ENCODE measurements at places on chromosomes 4 and X.

DNA sequence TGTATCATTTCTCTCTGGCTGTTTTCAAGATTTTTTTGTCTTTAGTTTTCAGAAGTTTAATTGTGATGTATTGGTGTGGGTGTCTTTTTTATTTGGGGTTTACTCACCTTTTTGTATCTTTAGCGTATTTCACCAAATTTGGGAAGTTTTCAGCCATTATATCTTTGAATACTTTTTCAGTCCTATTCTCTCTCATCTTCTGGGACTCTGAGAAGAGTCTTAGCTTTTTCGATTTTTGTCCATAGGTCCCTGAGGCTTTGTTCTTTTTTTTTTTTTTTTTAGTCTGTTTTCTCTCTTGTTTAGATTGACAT lies 23.8 kb downstream of the KDM6A start:
- no peak for DNase-seq

- no peak for DNase-seq
Observed at GRCh38 chr4:142045996-142046395, 409.6 kb downstream of the IL15 start.

- no peak for DNase-seq
Observed at GRCh38 chr4:179521952-179522351, 2079.7 kb upstream of the AGA start.

DNA sequence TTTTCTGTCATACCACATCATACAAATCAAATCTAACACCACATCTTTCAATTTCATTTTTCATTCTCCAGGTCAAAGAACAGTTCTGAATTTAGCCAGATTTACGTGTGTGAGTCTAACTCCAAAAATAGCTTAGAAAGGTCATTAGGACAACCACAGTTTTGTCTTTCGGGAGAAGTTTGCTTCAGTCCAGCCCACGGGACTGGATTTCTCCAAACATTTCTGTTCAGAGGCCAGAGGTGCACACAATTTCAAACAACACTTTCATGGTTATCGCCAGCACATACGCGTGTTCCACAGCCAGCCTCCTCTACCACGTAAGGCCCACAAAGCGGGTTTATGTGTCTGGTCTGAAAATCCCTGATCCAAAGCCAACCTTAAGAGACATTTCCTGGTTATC lies 65.9 kb downstream of the VEGFC start:
- no peak for DNase-seq

DNA sequence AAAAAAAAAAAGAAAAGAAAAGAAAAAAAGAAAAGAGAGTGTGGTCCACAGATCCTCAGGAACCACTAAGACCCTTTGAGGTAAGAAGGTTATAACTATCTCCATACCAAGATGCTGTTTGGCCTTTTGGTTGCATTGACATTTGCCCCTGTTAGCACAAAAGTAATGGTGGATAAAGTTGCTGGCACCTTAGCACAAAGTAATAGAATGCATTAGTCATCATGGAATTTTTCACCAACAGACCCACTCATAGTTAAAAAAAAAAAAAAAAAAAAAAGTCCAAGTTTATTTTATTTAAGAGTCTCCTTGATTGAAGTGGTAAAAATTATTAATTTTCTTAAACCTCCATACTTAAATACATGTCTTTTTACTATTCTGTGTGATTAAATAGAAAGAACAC lies 78.4 kb upstream of the RBPJ start:
- DNase-seq: no peak

DNA sequence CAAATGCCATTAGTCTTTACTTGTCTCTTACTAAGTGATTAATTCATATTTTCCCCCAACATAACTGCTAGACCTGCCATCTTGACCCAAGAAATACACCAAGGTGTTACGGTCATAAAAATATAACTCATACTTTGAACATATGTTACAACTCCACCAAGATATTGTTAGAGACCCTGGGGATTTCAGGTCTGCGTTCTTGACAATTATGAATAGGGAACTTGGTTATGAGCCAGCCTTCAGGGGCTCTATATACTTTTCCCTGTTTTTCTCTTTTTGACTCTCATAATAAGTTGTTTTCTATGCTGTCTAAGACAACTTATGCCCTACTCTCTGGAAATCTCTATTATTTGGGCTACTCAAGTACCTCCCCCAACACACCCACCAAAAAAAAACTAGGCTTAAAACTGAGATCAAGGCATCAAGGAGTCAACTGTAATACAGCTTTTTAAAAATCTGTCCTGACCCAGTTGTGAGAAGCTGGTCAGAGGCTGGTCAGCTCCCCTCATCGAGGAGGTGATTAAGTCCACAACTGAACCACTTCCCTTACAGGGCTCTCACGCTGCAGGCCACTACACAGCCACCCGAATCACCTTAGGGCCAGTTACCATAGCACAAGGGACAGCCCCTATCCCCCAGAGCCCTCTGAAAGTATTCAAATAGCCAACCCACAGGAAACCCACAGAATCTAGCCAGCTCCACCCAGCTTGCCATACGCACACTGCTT lies 10.5 kb upstream of the TLR3 start:
- DNase-seq: no peak

GRCh38 chr4:1221155-1221870 lies 27.6 kb downstream of the CTBP1 start:
- DNase-seq: no peak

DNA sequence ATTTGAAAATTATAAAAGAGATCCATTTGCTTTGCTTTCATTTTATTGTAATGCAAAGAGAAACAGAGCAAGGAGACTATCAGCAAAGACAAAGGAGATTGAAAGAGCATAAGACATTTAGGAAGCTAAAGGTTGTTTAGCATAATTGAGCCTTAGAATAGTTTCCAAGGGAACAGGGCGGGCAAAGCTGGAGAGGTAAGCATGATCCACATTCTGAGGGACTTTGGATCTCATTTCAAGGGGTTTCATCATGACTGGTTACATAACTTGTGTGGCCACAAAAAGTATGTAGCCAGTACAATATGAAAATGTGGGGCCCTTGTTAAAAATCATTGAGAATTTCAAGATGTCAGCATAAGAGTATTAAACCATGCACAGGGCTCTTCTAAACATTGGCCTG lies 406.5 kb downstream of the RPA4 start:
- DNase-seq: no peak

DNA sequence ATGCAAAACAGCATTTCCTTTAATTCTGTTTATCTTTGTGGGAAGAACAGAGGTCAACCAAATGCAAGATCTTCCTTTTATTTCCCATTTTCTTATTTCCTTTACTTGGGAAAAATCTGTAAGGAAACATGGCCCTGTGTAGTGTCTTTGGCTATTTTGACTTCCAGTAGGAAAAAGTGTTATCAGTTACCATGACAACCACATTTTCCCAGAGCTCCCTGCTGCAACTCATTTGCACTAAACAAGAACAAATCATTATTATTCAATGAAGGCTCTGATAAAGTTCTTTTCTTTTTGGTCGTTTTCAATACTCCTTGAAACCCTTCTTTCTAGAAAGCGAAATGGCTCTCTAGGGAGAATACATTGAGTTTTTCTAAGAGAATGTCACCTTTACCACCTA lies 117.2 kb upstream of the DDX53 start:
- DNase-seq: no peak

- no peak for DNase-seq
Observed at GRCh38 chrX:10676235-10676957, 56.0 kb upstream of the MID1 start.

DNA sequence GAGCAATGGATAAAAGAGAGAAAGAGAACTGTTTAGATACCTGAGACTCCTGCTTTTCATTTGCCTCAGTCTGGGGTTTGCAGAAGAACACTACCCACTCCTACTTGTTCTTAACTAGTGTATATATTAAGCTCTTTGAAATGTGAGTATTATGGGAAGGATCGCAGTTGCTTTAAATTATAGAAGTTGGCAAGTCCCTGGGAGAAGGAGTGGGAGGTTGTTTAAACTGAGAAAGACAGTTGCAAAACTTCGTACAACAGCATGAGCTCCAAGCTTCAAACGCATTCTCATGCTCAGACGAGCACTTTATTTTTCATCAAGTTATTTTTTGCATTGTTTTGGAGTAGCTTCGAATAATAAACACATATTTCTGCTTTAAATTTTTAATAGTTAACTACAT lies 88.1 kb upstream of the C1QTNF7 start:
- no peak for DNase-seq

GRCh38 chrX:22164770-22165388 lies 107.8 kb upstream of the CBLL2 start:
- no peak for DNase-seq

DNA sequence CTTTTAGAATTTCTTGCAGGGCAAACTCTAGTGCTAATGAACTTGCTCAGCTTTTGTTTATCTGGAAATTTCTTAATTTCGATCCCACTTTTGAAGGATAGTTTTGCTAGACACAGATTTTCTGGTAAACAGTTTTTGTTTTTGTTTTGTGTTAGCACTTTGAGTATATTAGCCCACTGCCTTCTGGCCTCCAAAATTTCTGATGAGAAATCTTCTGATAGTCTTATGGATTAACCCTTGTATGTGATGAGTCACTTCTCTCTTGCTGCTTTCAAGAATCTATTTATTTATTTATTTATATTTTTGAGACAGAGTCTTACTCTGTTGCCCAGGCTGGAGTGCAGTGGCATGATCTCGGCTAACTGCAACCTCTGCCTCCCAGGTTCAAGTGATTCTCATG lies 27.0 kb upstream of the GIMD1 start:
- no peak for DNase-seq

GRCh38 chrX:118420462-118420861 lies 74.6 kb downstream of the WDR44 start:
- no peak for DNase-seq

- no peak for DNase-seq
Observed at GRCh38 chrX:40573763-40574162, 7.0 kb upstream of the ATP6AP2 start.

- no peak for DNase-seq
Observed at GRCh38 chr4:5635826-5636195, 72.5 kb downstream of the EVC2 start.

GRCh38 chr4:54097152-54097551 lies 2.8 kb upstream of the GSX2 start:
- no peak for DNase-seq

DNA sequence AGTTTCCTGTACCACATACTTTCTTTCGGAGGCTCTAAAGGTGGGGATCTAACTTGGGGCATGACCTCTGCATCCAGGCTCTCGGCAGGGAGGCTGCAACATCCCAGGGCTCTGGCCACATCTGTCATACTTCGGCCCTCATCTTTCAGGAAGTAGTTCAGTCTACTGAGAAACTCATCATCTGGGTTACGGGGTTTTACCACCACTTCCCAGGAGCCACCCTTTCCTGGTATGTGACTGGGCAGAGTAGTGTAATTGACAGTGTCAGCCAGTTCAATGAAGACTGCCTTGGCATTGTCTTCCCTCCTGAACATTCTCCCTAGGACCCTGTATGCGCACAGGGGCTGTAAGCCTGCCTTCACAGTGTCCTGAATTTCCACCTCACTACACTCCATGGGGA lies 2.8 kb downstream of the PNMA5 start:
- no peak for DNase-seq

DNA sequence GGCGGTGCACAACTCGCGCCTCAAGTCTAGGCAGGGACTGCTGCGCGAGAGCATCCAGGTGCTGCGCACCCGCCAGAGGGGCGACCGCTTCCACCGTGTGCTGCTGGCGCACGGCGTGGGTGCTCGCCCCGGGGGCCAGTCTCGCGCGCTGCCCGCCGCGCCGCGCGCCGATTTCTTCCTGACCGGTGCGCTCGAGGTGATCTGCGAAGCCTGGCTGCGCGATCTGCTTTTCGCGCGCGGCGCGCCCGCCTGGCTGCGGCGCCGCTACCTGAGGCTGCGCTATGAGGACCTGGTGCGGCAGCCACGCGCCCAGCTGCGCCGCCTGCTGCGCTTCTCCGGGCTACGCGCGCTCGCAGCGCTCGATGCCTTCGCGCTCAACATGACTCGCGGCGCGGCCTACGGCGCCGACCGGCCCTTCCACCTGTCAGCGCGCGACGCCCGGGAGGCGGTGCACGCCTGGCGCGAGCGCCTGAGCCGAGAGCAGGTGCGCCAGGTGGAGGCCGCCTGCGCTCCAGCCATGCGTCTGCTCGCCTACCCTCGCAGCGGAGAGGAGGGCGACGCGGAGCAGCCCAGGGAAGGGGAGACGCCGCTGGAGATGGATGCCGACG lies 1.3 kb downstream of the CHST7 start:
- DNase-seq: no peak

DNA sequence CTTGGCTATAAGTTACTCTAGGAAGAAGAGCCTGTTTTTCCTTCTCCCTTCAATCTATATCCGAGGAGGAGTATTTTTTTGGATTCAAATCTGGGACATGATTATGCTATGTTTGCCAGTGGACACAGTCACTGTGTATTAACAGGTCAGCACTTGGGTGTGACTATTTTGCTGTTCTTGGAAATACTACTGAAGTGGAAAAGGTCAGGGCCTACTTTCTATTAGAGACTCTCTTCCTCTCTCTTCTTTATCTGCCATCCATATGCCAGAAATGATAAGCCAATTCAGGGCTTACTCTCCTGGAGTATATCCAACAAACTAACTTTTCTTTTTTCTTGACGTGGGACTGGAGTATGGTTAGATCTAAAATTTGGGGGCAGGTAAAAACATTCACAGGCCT lies 40.5 kb downstream of the MID1IP1 start:
- DNase-seq: no peak

DNA sequence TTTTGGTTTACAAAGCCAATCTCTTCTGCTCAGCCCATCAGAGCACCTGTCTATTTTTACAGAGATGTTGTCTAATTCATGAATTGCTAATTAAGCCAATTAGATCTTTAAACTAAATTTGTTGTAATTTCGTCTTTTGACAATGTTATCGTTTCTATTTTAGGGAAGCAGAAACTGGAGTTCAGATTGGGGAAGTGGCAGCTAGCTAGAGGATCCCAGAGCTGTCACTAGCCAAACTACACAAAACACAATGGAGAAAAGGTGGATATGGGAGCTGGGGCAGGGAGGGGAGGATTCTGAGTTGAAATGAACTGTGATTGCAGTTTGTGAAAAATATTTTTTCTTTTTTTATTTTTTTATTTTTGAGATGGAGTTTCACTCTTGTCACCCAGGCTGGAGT lies 35.8 kb downstream of the CASP3 start:
- DNase-seq: no peak

- no peak for DNase-seq
Observed at GRCh38 chrX:98380556-98380955, 1496.8 kb downstream of the RPA4 start.

DNA sequence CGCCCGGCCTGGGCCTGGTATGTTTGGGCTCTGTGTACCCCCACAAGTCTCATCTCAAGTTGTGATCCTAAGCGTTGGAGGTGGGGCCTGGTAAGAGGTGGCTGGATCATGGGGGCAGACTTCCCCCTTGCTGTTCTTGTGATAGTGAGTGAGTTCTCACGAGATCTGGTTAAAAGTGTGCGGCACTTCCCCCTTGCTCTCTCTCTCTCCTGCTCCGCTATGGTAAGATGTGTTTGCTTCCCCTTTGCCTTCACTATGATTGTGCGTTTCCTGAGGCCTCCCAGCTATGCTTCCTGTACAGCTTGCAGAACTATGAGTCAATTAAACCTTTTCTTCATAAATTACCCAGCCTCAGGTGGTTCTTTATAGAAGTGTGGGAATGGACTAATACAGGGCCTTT lies 53.0 kb downstream of the CHST7 start:
- no peak for DNase-seq
